ENCODE measurements at places on chromosomes 5 and 9.

DNA sequence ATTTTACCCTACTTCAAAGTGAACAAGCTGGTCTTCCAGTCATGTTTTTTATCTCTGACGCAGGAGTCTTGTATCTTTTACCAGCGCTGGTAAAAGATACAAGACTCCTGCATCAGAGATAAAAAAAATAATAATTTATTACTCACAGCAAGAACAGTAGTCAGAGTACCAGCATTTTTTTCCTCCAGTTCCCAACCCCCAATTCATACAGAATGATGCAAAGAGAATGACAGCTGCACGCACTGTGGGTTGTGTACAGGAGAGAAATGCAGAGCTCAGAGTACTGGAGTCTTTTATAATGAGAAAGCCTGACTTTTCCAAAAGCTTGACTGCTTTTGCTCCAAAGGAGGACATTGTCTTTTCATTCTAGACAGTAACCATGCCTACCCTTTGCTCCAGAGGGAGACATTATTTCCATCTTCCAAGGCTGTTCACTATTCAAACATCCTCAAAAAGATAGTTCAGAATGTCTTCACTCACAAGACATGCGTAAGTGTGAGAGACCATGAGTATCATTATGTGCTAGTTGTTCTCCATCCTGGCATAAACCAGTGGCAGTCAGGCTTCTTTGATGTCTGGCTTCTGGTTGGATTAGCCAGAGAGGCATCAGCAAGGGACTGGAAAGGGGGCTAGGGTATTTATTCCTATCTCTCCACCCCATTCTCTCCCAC, 14.3 kb upstream of the RANBP6 start:
- DNase-seq = no peak

DNA sequence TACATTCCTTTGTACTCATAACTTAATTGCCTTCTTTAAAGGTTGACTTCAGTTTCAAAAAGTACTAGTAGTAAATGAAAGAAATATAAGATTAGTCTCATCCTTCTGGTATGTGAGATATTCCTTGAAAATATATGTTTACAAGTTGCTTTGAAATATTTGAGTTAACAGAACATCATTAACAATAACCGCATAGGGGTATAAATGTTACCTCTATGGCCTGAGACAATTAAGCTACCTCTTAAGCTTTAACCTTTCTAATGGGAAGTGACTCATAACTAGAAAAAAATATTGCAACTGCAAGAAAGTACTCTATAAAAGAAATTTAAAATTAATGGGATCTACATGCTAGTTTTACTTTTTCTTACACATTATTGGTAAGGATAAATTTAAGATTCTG, 399.0 kb downstream of the CDH10 start:
- no peak for DNase-seq

DNA sequence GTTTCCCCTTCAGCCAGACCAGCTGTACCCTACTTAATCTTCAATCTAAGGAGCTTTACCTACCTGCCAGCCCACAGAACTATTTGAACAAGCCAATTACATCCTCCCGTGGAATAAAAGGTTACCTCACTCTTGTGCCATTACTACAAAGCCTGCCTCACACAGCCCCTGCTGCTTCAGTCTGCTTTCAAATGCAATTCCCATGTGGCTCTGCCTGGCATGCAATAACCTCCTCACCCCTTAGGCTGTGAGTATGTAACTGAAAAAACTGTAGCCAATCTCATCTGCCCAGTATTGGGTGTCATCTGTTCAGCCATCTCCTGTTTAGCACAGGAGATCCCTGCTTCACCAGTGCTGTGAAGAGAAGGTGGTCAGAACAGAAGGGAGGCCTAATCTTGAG, 6.1 kb upstream of the GCNT1 start:
- DNase-seq = no peak

- DNase-seq = no peak
These were observed 30.7 kb upstream of the VCAN start for GRCh38 chr5:83440826-83441225.

- DNase-seq = no peak
These were observed 57.2 kb upstream of the DHFR start for GRCh38 chr5:80711938-80712337.

GRCh38 chr9:6068983-6069382, 53.6 kb upstream of the RANBP6 start:
- no peak for DNase-seq

DNA sequence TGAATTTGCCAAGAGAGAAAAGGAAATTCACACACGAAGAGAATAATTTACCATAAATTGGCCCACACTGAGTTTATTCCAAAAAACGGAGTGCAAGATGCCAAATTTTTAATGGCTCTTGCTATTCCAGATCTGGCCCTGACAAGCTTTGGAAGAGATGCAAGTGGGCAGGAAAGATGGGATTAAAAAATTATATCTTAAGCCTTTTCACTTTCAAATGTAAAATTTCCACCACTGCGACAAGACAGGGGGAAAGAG, 352.4 kb downstream of the GLIS3 start:
- no peak for DNase-seq

DNA sequence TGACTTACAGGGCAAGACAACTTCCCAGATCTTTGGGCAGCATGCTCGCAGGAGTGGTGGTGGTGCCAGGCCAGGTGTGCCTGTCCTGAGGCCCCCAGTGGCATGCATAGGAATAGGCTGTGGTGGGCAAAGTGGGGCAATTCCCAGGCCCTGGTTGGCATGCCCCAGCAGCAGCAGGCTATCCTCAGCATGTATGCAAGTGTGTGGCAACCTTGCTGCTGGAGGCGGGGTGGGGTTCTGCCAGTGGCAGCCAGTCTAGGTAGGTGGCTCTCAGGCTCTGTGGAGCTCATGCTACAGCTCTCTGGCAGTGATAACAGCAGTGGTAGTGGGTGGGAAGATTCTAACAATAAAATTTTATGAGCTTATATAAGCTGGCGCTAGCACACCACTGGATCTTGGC, 27.7 kb upstream of the C6 start:
- DNase-seq = no peak

DNA sequence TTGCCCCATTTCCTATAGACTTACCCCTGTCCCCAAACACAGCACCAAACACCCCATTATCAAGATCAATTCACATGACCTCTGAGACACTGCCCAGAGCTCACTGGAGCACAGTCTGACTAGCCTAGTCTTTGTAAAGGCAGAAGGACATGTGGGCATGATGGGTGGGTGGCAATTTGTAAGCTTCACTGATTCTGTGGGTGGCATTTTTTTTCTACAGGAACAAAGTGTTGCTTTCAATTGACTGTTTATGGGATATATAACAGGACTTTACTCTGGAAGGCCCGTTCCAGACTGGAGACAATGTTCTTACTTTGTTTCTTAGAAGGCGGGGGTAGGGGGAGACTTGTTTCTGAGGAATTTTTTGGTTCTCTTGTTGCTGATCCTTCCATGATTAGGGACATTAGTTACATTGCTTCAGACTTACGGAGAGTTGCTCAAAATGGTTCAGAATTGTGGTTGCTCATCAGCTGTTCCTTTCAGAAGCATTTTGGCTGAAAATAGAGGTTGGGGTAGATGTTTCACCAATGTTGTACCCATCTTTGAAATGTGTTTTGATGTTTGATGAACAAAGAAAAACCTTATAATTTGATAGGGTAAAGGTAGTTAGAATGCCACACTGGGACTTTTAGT, 20.2 kb downstream of the NNT start:
- no peak for DNase-seq

DNA sequence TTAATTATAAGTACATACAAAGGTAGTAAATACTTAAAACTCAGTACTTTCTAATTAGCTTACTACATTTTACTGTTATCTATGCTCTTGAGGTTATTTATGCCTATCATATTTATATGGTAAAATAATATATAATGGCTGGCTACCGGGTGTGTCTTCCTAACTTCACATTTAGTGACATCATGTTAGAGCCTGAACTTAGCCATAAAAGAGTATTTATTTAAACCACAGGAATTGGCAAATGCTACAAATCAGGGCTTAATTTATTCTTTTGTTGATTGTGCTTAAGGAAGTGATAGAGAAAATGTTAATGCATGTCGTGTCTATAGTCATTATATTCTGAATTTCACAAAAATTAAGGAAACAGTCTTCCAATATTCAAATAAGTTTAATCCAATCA, 73.1 kb downstream of the NDUFAF2 start:
- no peak for DNase-seq

DNA sequence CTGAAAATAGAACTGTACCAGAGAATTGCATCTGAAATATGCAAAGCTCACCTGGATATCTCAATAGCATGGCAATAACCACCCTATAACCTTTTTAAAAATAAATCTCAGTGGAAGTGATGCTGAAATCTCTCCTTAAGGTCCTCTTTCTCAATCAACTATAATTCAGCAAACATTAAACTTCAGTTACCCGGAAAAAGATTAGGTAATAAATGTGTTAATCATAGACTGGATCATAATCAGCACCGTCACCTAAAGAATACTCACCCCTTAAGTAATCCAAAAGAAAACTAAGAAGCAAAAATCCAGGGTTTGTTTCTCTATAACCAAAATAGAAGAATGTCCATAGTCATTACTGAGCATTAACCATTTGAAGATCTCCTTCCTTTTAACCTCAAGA, 44.3 kb upstream of the DENND4C start:
- DNase-seq = no peak

GRCh38 chr5:170782438-170782837, 1.1 kb upstream of the GABRP start:
- no peak for DNase-seq

- DNase-seq = no peak
These were observed 136.1 kb upstream of the ELAVL2 start for GRCh38 chr9:23962101-23962500.

DNA sequence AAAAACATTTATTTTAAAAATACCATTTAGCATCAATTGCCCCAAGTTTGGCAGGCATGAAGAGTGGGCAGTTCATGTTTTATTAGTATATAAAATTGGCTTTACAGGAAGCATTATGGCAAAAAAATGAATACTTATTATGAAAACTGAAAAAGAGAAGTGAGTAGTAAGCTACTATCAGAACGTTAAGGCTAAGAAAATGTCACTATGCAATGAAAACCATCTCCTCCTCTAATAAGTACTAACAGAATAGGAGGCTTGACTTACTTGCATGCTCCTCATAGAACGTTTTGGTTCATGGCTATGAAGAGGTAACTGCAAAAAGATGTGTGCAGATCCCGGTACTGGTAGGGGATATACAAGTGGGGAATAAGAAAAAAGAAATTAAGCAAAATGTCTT, 23.6 kb downstream of the TICAM2 start:
- no peak for DNase-seq

- DNase-seq = no peak
These were observed 232.0 kb downstream of the CHSY3 start for GRCh38 chr5:130136300-130136699.

DNA sequence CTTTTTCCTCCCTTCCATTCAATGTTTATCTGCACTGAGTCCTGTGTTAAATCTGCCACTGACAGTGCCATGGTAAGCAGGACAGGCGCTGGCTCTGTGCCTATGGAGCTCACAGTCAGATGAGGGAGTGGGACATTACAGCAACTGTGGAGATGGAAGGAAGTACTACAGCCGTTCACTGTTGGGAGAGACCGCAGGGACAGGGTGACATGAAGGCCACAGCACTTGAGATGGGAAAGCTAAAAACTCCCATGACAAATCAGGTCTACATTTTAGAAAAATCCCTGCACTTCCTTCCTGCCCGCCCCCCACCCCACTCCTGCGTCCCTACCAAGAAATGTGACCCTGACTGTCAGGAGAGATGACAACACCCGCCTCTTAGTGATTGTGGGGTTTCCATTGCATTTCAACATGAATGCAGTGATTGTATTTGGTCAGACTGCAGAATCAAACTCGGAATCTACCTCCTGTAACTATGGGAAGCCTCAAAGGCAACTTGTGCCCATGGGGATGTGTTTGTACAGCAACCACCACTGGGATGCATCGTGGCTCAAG, 56.4 kb downstream of the GTF3C4 start:
- DNase-seq = no peak

GRCh38 chr5:72407541-72407940, 87.4 kb downstream of the PTCD2 start:
- DNase-seq = no peak

DNA sequence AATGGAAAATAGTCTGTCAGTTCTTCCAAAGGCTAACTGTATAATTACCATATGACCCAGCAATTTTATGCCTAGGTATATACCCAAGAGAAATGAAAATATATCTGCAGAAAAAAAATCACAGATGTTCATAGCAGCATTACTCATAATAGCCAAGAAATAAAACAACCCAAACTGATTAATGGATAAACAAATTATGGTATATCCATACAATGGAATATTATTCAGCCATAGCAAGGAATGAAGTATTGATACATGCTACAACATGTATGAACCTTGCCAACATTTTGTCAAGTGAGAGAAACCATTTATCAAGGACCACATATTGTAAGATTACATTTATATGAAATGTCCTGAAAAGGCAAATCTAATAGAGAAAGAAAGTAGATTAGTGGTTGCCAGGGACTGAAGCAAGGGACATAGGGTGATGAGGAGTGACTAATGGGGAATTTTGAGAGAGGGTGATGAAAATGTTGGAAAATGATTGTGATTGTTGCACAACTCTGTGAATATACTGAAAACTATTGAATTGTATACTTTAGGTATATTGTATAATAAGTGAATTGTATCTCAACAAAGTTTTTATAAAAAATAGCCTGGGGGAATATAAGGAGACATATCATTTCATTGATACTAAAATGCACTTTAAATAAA, 114.4 kb downstream of the PBX3 start:
- no peak for DNase-seq

- no peak for DNase-seq
These were observed 22.8 kb downstream of the PTCH1 start for GRCh38 chr9:95494022-95494415.

DNA sequence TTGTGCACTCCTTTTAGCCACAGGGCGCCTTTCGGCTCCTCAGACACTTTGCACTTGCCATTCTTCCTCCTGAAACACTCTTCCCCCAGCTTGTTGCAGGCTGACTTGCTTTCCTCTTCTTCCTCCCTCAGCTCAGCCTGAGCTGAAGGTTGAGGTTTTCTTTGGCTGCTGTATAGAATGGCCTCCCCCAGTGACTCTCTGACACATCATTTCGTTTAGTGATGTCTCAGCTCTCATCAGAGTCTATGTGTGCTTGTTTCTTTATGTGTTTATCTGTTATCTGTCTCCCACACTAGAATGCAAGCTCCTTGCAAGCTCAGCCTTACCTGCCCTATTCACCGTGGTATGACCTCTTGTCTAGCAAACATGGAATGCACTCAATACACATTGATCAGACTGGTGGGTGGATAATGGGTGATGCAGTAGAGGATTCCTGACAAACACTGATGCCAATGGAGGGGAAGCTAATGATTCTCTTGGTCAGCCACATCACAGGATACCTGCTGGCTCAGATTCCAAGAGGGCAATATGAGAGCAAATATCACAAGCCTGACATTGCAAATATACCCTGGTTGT, 112.9 kb upstream of the STC2 start:
- DNase-seq = no peak
